ENCODE measurements at places on chromosomes 11 and 22. TPM values are rescaled to one million over a fixed set of nuclear protein-coding genes. Genes with fewer than 3 reads are reported as not detected.

ABTB2 gene
- 1.8 TPM for total RNA-seq

DAGLA gene
- total RNA-seq = 0.15 TPM

CYB5R2 gene
- 4.4 TPM for total RNA-seq

ALDH3B2 gene
- total RNA-seq = not detected

OR8G1 gene
- total RNA-seq = not detected

BTBD18 gene
- not detected for total RNA-seq

PKNOX2 gene
- not detected for total RNA-seq

STK33 gene
- 0.24 TPM for total RNA-seq

OR51I2 gene
- total RNA-seq = not detected

DNA sequence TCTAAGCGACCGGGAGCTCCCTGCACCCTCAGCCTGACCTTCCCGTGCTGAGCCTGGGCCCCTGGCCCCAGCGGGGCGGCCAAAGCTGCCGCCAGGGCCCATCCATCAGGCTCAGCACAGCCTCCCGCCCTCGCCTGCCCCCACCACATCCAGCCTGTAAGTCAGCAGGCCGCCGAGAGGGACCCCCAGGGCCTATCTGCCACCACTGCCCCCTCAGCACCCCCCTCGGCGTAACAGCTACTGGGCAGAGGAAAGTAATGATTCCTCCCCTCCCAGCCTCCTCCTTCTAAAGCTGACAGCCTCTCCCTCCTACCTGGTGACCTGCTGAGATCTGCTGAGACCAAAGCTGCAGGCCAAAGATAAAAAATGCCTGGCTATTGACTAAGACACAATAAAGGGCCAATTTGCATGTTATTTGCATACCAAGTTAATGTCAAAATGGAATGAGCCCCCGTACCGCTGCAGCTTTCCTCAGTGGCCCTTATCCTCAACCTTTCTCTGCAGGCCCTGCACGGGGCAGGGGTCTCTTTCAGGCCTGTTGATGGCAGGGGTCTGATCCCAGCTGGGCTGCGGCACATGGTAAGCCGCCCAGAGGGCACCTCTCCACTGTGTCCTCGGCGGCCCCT lies 51.6 kb downstream of the RPUSD4 start:
- DNase-seq = no peak
- H3K4me3 ChIP-seq = no peak overlapping the region
- peaks cover 2% of the 10 kb centered on the region for H3K4me1 ChIP-seq
- no peak overlapping the region for H3K27ac ChIP-seq
- H3K36me3 ChIP-seq = no peaks in the 10 kb centered on the region
- no peaks in the 10 kb centered on the region for H3K27me3 ChIP-seq

GRCh38 chr11:96215826-96216225 lies 127.2 kb downstream of the MAML2 start:
- DNase-seq = no peak
- H3K4me3 ChIP-seq = peak overlapping the region; percentile 40
- peak overlapping the region; percentile 96 for H3K27ac ChIP-seq
- H3K36me3 ChIP-seq = peaks cover 2% of the 10 kb centered on the region

GRCh38 chr22:29477723-29478318 lies 2.2 kb upstream of the NEFH start:
- no peak for DNase-seq
- H3K27ac ChIP-seq = no peak overlapping the region
- H3K4me1 ChIP-seq = peaks cover 13% of the 10 kb centered on the region
- peaks cover 42% of the 10 kb centered on the region for H3K27me3 ChIP-seq
- H3K36me3 ChIP-seq = no peaks in the 10 kb centered on the region
- H3K4me3 ChIP-seq = no peak overlapping the region

DNA sequence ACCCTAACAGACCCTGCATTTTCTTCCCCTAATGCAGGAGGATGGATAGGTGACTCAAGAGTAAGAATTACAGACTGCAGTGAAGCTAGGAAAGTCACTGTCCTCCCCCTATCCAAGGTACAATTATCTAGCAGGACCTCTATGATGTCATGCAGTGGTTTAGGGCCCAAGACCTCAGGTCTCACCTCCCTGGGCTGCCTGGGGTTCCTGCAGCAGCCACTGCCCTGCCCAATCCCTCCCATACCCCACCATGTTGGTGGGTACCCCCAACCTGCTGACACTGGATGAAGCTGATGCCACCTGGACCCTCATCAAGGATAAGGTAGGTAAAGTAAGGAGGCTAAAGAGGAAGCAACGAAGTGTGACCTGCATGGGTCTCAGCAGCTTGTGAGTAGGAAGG lies at the start of gene C11orf42:
TSS of gene C11orf42 (plus strand) at position 192 of the 400 bp plus-strand sequence. CDS start at position 251, 59 bp downstream.
- no peak within 1 kb of the TSS for H3K4me3 ChIP-seq
- H3K36me3 ChIP-seq = peaks cover 4% of the 10 kb centered on the region
- peaks cover 34% of the 10 kb centered on the region for H3K4me1 ChIP-seq

GRCh38 chr11:57630171-57630570 lies 19.5 kb downstream of the YPEL4 start:
- no peak overlapping the region for H3K4me3 ChIP-seq
- H3K36me3 ChIP-seq = no peaks in the 10 kb centered on the region
- peaks cover 13% of the 10 kb centered on the region for H3K27me3 ChIP-seq
- DNase-seq = no peak
- H3K4me1 ChIP-seq = no peaks in the 10 kb centered on the region
- no peak overlapping the region for H3K27ac ChIP-seq

DNA sequence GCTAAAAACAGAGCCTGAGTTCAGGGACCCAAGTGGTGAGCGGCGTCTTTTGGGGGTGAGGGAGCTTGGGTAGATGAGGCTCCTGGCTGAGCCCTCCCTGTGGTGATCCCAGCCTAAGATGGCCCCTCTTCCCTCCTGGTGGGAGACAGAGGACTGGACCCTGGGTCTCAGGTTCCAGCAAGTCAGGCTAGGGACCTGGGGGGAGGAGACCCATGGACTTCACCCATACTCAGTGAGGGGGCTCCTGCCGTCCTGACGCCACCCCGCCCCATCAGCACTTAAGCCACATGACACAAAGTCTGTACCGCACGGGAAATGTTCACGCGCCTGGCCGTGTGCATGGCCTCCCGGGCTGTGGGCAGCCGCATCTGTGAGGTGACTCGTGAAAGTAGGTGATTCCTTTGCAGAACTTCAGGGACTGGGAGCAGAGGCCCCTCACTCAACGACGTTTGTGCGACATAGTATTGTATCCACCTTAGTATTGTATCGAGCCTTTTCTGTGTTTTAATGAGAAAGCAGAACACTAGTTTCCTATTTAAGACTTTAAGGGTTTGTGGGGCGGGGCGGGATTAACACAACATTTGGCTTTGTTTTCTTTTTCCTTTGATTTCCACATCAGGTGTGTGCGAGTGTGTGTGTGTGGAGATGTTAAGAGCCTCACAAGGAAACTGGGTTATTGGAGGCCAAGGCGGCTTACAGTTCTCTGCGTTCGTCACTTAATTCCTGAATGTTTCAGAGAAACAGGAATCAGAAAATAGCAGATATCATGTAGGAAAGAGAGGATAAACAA lies 18.4 kb upstream of the TMEM191C start:
- H3K36me3 ChIP-seq = peaks cover 4% of the 10 kb centered on the region
- no peak for DNase-seq
- H3K27ac ChIP-seq = no peak overlapping the region
- no peaks in the 10 kb centered on the region for H3K27me3 ChIP-seq

DNA sequence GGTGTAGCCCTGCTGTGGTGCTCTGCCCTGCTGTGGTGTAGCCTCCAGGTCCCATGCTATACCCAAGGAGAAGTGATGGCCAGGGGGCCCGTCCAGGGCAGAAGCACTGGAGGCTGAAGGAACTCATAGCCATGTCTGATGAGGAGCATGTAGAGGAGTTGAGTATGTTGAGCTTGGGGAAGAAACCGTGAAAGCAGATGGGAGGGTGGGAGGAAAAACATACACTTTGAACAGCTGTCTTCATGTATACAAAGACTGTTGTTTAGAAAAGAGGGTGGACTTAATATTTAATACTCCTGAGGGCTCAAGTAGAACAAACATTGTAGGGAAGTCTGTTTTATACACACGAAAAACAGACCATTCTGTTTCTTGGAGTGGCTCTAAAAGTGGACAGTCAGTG lies 26.6 kb upstream of the TTC12 start:
- H3K27ac ChIP-seq = no peak overlapping the region
- no peaks in the 10 kb centered on the region for H3K36me3 ChIP-seq
- no peak for DNase-seq
- H3K4me3 ChIP-seq = no peak overlapping the region

- no peak overlapping the region for H3K4me3 ChIP-seq
- peaks cover 13% of the 10 kb centered on the region for H3K36me3 ChIP-seq
- peaks cover 34% of the 10 kb centered on the region for H3K4me1 ChIP-seq
- no peak overlapping the region for H3K27ac ChIP-seq
These were observed 24.1 kb downstream of the FDX1 start for GRCh38 chr11:110453684-110454354.

DNA sequence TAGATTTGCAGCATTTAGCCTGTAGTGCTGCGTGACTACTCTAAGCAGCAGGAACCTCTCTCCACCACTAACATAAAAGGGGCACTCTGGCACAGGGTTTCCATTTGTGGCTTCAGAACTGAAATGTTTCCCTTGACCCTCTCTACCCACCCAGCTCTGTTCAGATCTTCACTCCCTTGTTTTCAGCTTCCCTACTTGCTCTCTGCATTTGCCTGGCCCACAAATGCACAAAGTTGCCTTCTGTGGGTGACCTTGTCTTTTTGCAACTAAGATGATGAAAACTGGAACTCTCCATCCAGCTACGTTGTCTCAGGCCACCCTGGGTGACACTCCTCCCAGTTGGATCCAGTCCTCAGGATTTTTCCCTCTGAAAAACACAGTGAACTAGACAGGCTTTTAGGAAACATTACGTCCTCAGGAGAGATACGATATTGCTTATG lies 19.8 kb upstream of the PSMA1 start:
- H3K27me3 ChIP-seq = no peaks in the 10 kb centered on the region
- H3K27ac ChIP-seq = no peak overlapping the region
- peaks cover 3% of the 10 kb centered on the region for H3K36me3 ChIP-seq
- peaks cover 31% of the 10 kb centered on the region for H3K4me1 ChIP-seq

GRCh38 chr11:70942593-70942992 lies 309.8 kb downstream of the SHANK2 start:
- H3K36me3 ChIP-seq = peaks cover 2% of the 10 kb centered on the region
- no peak overlapping the region for H3K27ac ChIP-seq
- no peak overlapping the region for H3K4me3 ChIP-seq
- peak; percentile 18 for DNase-seq
- no peaks in the 10 kb centered on the region for H3K4me1 ChIP-seq

- no peaks in the 10 kb centered on the region for H3K27me3 ChIP-seq
- DNase-seq = no peak
- H3K27ac ChIP-seq = no peak overlapping the region
- H3K36me3 ChIP-seq = no peaks in the 10 kb centered on the region
- H3K4me1 ChIP-seq = no peaks in the 10 kb centered on the region
These were observed 202.7 kb upstream of the MPPED2 start for GRCh38 chr11:30788849-30789248.

- H3K36me3 ChIP-seq = peaks cover 1% of the 10 kb centered on the region
- H3K4me1 ChIP-seq = peaks cover 15% of the 10 kb centered on the region
- H3K27ac ChIP-seq = no peak overlapping the region
- no peak overlapping the region for H3K4me3 ChIP-seq
- no peak for DNase-seq
These were observed 5.0 kb downstream of the PRDM11 start for GRCh38 chr11:45151362-45151982.

- no peaks in the 10 kb centered on the region for H3K27me3 ChIP-seq
- H3K4me3 ChIP-seq = no peak overlapping the region
- H3K27ac ChIP-seq = no peak overlapping the region
- no peaks in the 10 kb centered on the region for H3K4me1 ChIP-seq
- DNase-seq = no peak
- no peaks in the 10 kb centered on the region for H3K36me3 ChIP-seq
These were observed 305.7 kb downstream of the BLID start for GRCh38 chr11:121810291-121810690.

DNA sequence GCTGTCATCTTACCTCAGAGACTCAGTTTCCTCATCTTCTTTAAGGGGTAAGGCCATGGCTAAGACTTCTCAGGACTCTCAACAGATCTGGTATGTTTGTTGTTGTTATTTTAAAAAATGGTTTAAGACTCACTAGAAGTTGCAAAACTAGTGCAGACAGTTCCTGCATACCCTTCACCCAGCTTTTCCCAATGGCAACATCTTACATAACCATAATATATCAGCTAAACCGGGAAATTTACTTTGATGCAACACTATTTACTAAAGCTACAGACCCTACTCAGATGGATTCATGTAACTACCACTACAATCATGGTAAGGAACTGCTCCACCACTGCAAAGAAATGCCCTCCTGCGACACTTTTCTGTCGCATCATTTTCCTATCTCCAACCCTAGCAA lies 20.4 kb downstream of the LGR4 start:
- no peaks in the 10 kb centered on the region for H3K27me3 ChIP-seq
- no peak overlapping the region for H3K4me3 ChIP-seq
- H3K27ac ChIP-seq = no peak overlapping the region
- no peaks in the 10 kb centered on the region for H3K4me1 ChIP-seq
- no peaks in the 10 kb centered on the region for H3K36me3 ChIP-seq
- DNase-seq = no peak

DNA sequence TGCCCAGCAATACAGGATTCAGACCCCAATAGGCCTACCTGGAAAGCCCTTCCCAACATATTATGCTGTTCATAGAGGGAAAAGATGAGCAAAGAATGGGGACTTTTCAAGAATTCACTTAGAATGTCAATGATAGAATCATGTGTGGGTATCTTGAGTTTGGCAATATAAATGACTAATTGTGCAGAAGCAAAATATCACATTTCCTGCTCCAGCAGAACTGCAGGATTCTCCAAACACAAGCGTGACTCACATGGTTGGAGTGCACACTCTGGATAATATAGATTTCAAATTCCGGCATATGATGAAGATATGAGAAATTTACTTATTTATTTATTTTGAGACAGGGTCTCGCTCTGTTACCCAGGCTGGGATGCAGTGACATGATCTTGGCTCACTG lies 12.5 kb upstream of the APOL5 start:
- H3K27ac ChIP-seq = no peak overlapping the region
- H3K4me3 ChIP-seq = no peak overlapping the region
- DNase-seq = no peak
- H3K36me3 ChIP-seq = no peaks in the 10 kb centered on the region
- H3K4me1 ChIP-seq = no peaks in the 10 kb centered on the region
- no peaks in the 10 kb centered on the region for H3K27me3 ChIP-seq

GRCh38 chr11:118156531-118157185 lies 4.0 kb upstream of the SCN4B start:
- DNase-seq = peak; percentile 34
- no peak overlapping the region for H3K27ac ChIP-seq
- peaks cover 13% of the 10 kb centered on the region for H3K4me1 ChIP-seq
- no peak overlapping the region for H3K4me3 ChIP-seq
- no peaks in the 10 kb centered on the region for H3K36me3 ChIP-seq

- DNase-seq = peak; percentile 33
- H3K4me1 ChIP-seq = peaks cover 15% of the 10 kb centered on the region
- no peak overlapping the region for H3K4me3 ChIP-seq
- H3K27ac ChIP-seq = no peak overlapping the region
- H3K36me3 ChIP-seq = no peaks in the 10 kb centered on the region
- H3K27me3 ChIP-seq = peaks cover 41% of the 10 kb centered on the region
These were observed 17.5 kb downstream of the KCNJ5 start for GRCh38 chr11:128908391-128909246.

- no peaks in the 10 kb centered on the region for H3K36me3 ChIP-seq
- H3K4me3 ChIP-seq = no peak overlapping the region
- no peaks in the 10 kb centered on the region for H3K4me1 ChIP-seq
- peaks cover 1% of the 10 kb centered on the region for H3K27me3 ChIP-seq
- no peak for DNase-seq
These were observed 42.7 kb downstream of the LGR4 start for GRCh38 chr11:27429761-27430393.

Measured in activated CD4-positive, alpha-beta memory T cell treated with anti-CD3 and anti-CD28 coated beads for 36 hours (primary cell).